Progenitor cell of endocrine pancreas (in vitro differentiated cells): ENCODE measurements at places on chromosomes 5 and 9.
A peak's percentile ranks its signal among the peaks of the same experiment; 100 is the strongest.

- H3K4me3 ChIP-seq = no peak overlapping the region
- H3K27ac ChIP-seq = no peak overlapping the region
- no peak for DNase-seq
- no peaks in the 10 kb centered on the region for H3K27me3 ChIP-seq
- peaks cover 9% of the 10 kb centered on the region for H3K4me1 ChIP-seq
Observed at GRCh38 chr9:8531826-8532415, 732.3 kb upstream of the DMAC1 start.

GRCh38 chr5:43040287-43041098, at the start of gene ANXA2R:
ANXA2R (minus strand) TSS chr5:43040319; CDS start chr5:43040046, 273 bp downstream.
- peak; percentile 79 for DNase-seq
- peak within 1 kb of the TSS; percentile 74 for H3K4me3 ChIP-seq
- H3K27ac ChIP-seq = peak within 1 kb of the TSS; percentile 19
- peaks cover 88% of the 10 kb centered on the region for H3K27me3 ChIP-seq
- peaks cover 11% of the 10 kb centered on the region for H3K4me1 ChIP-seq

DNA sequence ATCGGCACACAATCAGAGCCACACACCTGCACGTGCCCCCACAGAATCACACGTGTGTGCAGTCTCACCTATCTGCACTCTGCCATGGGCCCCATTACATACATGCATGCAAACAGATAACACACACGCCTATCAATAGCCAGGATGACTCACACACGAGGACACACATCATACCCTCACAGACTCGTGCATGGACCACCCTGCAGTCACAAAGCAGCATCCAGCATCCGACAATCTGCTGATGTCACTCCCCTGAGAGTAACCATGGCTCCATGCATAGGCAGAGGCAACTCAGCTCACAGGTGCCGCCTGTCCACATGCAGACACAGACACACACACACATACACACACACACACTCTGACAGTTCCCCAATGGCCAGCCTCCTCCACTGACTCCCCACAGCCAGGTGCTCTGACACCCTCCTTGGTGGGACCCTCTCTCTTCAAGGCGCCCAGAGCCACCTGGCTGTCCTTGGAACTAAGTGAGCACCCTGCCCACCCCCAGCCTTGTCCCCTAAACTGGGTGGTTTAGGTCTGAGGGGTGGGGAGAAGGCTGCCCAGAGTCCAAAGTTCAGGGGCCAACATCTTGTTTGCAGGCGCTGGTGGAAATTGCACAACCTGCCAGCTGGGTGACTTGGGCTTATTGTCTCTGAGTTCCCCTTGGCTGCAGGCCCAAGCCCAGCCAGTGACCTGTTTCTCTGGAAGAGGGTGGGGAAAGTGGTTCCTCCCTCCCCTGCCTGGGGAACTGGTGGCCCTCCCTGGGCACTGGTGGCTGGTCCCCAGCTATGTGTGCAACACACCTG, 34.6 kb upstream of the NEK6 start:
- H3K27ac ChIP-seq = no peak overlapping the region
- H3K27me3 ChIP-seq = peaks cover 5% of the 10 kb centered on the region
- H3K4me1 ChIP-seq = peaks cover 9% of the 10 kb centered on the region
- no peaks in the 10 kb centered on the region for H3K36me3 ChIP-seq
- no peak for DNase-seq
- no peak overlapping the region for H3K4me3 ChIP-seq

- H3K27ac ChIP-seq = no peak overlapping the region
- no peaks in the 10 kb centered on the region for H3K27me3 ChIP-seq
- no peak overlapping the region for H3K4me3 ChIP-seq
Observed at GRCh38 chr9:72371151-72371550, 6.1 kb upstream of the ZFAND5 start.

GRCh38 chr5:173339286-173339685, 11.1 kb upstream of the STC2 start:
- no peak overlapping the region for H3K27ac ChIP-seq
- H3K27me3 ChIP-seq = peaks cover 39% of the 10 kb centered on the region
- DNase-seq = no peak
- no peaks in the 10 kb centered on the region for H3K36me3 ChIP-seq
- no peaks in the 10 kb centered on the region for H3K4me1 ChIP-seq
- H3K4me3 ChIP-seq = no peak overlapping the region

- no peaks in the 10 kb centered on the region for H3K36me3 ChIP-seq
- H3K27ac ChIP-seq = no peak overlapping the region
- no peak for DNase-seq
- peaks cover 11% of the 10 kb centered on the region for H3K4me1 ChIP-seq
Observed at GRCh38 chr9:110028676-110029075, 179.3 kb downstream of the C9orf152 start.

- peaks cover 3% of the 10 kb centered on the region for H3K27me3 ChIP-seq
- H3K4me1 ChIP-seq = peaks cover 19% of the 10 kb centered on the region
- no peak for DNase-seq
- H3K36me3 ChIP-seq = no peaks in the 10 kb centered on the region
Observed at GRCh38 chr9:76366275-76366674, 28.0 kb downstream of the RFK start.

DNA sequence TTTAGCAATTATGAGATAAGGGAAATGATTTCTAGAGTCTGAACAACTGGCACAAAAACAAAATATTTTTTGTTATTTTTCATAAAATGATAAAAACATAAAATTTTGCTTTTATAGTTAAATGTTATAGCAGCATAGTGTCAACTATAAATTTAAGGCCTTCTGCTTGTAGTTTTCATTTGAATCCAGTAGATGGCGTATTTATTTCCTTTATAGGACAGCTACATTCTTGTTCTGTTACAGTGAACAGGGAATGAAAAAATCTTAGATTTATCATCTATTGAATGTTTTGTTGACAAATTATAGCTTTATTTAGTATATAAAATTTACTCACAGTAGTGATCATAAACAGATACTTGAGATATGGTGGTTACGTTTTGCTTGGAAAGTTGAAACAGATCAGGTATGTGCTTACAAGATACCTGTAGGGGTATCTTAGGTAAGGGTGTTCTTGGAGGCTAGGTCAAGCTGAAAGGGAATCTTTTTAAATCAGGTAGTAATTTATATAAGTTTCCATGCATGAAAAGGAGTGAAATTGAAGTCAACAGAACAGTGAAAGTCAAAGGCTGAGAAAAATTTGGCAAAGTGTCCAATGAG, 239.3 kb upstream of the GRIN3A start:
- no peak for DNase-seq
- H3K4me3 ChIP-seq = no peak overlapping the region
- H3K27ac ChIP-seq = peak overlapping the region; percentile 22
- no peaks in the 10 kb centered on the region for H3K27me3 ChIP-seq

DNA sequence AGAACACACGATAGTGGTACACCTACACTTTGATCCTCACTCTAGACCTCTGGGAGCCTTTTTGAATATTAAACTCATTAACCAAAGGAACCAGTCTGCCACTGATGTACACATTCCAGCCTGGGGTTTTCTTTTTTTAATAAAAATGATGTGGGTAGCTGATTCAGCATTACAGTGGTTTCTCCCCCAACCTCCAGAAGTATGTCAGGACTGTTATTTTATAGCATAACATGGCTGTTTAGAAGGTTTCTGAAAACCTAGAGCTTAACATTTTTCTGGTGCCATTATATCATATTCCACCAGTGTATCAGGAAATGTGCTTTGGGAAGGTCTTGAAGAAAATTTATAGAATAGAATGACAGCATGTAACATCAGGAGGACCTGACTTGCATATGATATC, 540.9 kb upstream of the WWC1 start:
- no peaks in the 10 kb centered on the region for H3K27me3 ChIP-seq
- H3K4me1 ChIP-seq = no peaks in the 10 kb centered on the region
- no peak overlapping the region for H3K4me3 ChIP-seq
- H3K36me3 ChIP-seq = no peaks in the 10 kb centered on the region
- no peak overlapping the region for H3K27ac ChIP-seq
- no peak for DNase-seq

DNA sequence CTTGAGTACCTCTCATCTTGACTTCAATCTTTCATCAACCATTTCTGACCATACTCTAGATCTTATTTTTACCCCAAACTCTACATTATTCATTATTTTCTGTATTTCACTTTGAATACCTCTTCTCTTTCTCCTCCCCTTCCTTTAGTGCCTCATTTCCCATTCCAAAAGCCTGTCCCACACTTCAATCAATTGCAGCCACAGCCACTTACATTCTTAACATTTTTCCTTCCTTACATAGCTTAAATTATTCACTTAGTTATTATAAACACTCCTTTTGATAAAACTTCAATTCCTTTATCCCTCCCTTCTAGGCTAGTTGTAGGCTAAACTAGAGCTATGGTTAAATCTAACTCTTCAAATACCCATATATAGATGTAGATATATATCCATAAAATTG, 344.0 kb downstream of the PRR16 start:
- no peak overlapping the region for H3K4me3 ChIP-seq
- H3K27ac ChIP-seq = no peak overlapping the region
- DNase-seq = no peak
- H3K27me3 ChIP-seq = no peaks in the 10 kb centered on the region
- H3K4me1 ChIP-seq = no peaks in the 10 kb centered on the region

DNA sequence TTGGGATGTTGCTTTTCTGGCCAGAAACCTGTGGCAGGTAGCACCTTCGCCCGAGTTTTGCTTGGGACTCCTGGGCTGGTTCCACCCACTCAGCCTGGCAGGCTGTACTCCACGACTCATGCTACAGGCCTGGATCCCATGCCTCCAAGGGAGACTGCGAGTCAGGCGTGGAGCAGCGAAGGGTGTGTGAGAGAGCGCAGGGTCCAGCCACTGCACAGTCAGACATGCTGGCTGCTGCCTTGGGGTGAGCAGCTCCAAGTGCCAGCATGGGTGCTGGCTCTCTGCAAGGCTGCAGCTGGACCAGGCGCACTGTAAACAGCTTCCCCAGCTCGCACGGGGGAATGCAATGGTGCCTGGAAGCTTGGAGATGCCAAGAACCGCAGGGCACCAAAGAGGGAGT, 249.6 kb upstream of the EDIL3 start:
- no peak overlapping the region for H3K27ac ChIP-seq
- no peaks in the 10 kb centered on the region for H3K4me1 ChIP-seq
- H3K27me3 ChIP-seq = no peaks in the 10 kb centered on the region
- no peak for DNase-seq

DNA sequence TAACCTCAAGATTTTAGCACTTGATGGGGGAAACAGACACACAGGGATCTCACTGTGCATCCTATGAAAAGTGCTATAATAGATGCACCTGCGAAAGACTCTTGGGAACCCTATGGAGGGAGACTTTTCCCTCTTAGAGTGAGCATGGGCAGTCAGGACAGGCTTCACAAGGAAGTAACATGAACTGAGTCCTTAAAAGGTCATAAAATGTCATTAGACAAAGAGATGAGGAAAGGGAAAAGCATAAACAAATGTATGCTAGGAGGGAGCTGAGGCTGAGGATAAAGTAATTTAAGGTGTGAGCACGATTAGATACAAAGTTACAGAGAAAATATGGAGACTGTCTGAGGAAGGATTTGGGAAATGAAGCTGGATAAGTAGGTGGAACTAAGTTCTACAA, 60.6 kb upstream of the MIER3 start:
- no peaks in the 10 kb centered on the region for H3K36me3 ChIP-seq
- no peaks in the 10 kb centered on the region for H3K4me1 ChIP-seq
- H3K27me3 ChIP-seq = no peaks in the 10 kb centered on the region
- H3K27ac ChIP-seq = no peak overlapping the region
- DNase-seq = no peak
- H3K4me3 ChIP-seq = no peak overlapping the region

DNA sequence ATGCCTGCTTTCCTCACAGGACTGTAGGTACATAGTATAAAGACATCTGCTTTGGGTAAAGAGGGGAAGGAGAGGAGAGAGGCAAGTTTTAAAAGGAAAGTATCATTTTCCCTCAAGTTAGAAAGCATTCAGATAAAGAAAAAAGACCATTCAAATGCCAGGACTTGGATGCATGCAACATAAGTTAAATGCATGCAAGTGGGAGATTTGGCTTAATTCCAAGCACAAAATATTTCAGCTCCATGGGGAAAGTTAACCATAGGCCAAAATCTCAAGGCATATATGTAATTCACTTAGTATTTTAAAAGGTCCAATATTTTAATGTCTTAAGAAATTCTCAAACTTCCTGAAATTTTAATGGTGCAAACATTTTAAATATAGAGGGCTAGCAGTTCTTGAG, 36.4 kb downstream of the POU5F2 start:
- H3K4me1 ChIP-seq = no peaks in the 10 kb centered on the region
- no peak overlapping the region for H3K4me3 ChIP-seq
- H3K27me3 ChIP-seq = no peaks in the 10 kb centered on the region
- no peak overlapping the region for H3K27ac ChIP-seq

- H3K4me3 ChIP-seq = no peak overlapping the region
- no peaks in the 10 kb centered on the region for H3K36me3 ChIP-seq
- H3K27me3 ChIP-seq = peaks cover 43% of the 10 kb centered on the region
- DNase-seq = no peak
- H3K4me1 ChIP-seq = no peaks in the 10 kb centered on the region
- H3K27ac ChIP-seq = no peak overlapping the region
Observed at GRCh38 chr5:1955586-1955985, 72.9 kb upstream of the IRX4 start.

GRCh38 chr9:12856603-12857002, 81.8 kb downstream of the LURAP1L start:
- peaks cover 22% of the 10 kb centered on the region for H3K4me1 ChIP-seq
- H3K4me3 ChIP-seq = no peak overlapping the region
- no peaks in the 10 kb centered on the region for H3K27me3 ChIP-seq
- H3K27ac ChIP-seq = no peak overlapping the region

DNA sequence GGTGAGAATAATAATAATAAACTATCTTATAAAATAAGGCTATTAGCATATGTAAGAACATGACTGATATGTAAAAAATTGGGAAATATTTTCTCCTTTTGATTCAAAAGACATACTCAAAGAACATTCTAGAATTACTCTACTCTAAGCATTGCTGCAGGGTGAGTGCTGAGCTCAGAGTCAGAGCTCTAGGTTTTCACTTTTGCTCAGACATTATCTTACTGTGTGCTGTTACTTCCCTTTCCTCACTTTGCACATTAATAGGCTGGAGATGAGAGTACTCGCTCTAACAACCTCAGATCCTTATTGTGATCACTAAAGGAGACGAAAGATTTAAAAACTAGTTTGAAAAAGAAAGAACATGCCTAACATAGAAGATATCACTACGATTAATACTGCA, 99.4 kb upstream of the C9orf72 start:
- no peak for DNase-seq
- no peaks in the 10 kb centered on the region for H3K36me3 ChIP-seq
- H3K4me3 ChIP-seq = no peak overlapping the region
- peaks cover 3% of the 10 kb centered on the region for H3K27me3 ChIP-seq

GRCh38 chr5:94316916-94317838, 301.2 kb downstream of the KIAA0825 start:
- peaks cover 42% of the 10 kb centered on the region for H3K27me3 ChIP-seq
- no peak overlapping the region for H3K27ac ChIP-seq
- no peak for DNase-seq
- H3K4me3 ChIP-seq = no peak overlapping the region
- H3K4me1 ChIP-seq = no peaks in the 10 kb centered on the region

GRCh38 chr9:112945620-112946208, 55.0 kb upstream of the SLC46A2 start:
- H3K4me1 ChIP-seq = no peaks in the 10 kb centered on the region
- peak; percentile 37 for DNase-seq
- H3K27me3 ChIP-seq = peaks cover 17% of the 10 kb centered on the region
- H3K27ac ChIP-seq = no peak overlapping the region

DNA sequence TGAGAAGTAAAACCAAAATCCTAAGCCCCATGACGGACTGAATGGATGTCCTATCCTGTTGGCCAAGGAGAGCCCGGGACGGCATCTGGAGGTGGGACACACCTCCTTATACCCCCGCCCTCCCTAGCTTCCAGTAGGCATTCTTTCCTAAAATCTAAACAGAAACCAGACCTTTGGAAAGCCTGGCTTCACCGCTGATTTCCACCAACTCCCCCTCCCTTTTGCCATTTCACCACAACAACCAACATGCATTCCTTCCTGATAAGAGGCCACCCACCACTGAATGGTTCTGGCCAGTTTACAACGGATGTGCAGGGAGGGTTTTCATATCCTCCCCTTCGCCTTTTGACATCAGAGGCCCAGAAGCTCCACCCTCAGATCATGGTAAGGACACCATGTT, 9.2 kb upstream of the RARS1 start:
- H3K4me1 ChIP-seq = no peaks in the 10 kb centered on the region
- no peak for DNase-seq
